ENCODE measurements at places on chromosomes 12 and 14.

- DNase-seq: no peak
These were observed 65.2 kb downstream of the PPP2R5E start for GRCh38 chr14:63478010-63478409.

DNA sequence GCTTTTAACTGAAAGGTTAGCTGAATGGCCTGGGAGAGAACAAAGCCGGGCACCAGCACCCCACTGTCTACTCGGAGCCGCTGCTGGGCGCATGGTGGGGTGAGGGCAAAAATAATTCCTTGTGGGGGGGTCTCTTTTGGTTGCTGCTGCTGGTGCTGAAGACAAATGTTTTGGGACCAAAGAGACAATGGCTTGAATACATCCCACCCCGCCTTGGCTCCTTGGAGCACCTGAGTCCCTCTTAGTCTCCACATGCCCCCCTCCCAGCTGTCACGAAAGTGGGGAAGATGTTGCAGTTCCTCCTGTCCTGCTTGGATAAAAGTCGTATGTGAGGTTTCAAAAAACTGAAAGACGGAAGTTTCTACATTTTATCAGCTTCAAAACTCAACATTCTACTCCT lies 85.0 kb downstream of the PIWIL1 start:
- DNase-seq: no peak

DNA sequence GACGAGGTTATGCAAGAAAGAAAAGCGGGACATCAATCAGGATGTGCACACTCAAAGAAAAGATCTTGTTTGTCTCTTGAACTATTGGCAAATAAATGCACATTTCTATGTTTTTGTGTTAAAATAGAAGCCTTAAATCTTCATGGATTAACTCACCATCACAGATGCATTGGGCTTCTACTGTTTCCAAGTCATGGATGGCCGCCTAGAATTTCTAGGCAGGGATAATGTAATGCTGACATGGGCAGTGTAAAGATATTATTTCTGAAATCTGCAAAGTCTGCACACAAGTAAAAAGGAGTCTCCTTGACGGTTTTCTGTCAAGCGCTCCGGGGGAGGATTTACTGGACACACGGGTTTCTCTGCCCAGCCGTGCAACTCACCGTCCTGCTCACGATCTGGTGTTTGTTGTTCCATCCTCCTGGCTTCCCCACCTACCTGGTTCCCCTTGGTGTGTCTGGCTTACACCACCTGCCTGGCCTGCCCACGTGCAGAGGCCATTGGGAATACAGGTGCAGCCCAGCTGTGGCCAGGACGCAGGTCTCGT lies 103.3 kb upstream of the FZD10 start:
- no peak for DNase-seq

DNA sequence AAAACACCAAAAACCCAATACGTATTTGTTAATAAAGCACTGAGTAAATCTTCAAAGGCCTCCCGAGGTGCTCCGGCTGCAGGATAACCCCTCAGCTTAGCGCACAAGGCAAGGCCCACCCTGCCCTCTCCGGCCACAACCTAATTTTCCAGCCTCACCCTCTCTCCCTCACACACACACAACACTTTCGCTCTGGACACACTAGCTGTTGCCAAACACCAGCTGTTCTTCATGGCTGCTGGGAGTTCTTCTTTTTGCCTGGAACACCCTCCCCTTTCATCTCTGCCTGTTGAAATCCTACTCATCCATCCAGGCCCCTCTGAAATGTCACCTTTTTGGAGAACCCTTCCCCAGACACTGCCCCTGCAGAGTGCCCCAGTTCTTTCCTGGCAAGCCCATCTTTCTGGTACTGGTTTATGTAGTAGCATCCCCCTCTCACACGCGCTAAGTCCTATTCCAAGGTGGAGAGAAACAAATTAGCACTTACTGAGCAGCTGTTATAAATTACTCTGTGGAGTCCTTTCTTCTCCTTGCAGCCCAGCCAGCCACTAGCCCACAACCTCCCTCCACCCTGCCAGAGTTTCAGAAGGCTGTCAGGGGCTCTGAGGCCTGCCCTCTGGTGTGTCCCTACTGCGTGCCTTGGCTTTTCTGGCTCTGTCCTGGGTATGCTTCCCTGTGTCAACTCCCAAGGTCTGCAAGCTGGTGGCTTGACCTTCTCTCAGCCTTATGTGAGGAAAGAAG lies 805 bp upstream of the CRACR2A start:
- DNase-seq: no peak

DNA sequence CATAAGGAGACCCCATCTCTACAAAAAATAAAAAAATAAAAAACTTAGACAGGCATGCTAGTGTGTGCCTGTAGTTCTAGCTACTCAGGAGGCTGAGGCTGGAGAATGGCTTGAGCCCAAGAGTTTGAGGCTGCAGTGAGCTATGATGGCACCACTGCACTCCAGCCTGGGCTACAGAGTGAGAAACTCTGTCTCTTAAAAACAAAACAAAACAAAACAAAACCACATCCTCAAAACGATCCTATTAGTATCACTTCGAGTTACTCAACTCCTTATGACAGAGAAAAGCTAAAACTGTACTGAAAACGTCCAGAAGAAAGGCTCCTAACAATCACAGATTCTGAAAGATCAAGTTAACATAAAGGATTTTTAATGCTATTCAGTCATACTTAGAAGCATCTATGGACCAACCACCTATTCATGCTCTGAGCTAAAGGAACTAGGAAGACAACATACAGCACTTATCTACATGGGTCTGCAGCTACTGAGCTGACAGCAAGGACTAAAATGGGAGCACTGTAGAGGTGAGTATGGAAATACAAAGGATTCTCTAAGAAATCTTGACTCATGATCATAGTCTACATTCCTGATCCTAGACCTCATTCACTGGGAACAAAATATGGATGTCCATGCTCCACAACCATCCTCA lies 75.3 kb upstream of the DUSP6 start:
- no peak for DNase-seq

- no peak for DNase-seq
These were observed 66.4 kb downstream of the PTHLH start for GRCh38 chr12:27906127-27906500.

GRCh38 chr14:33617154-33617553 lies 333.7 kb downstream of the EGLN3 start:
- no peak for DNase-seq

- peak; percentile 86 for DNase-seq
These were observed 9.6 kb upstream of the RPAP3 start for GRCh38 chr12:47715393-47715876.

GRCh38 chr12:124388679-124389137 lies 93.8 kb downstream of the RFLNA start:
- peak; percentile 95 for DNase-seq

DNA sequence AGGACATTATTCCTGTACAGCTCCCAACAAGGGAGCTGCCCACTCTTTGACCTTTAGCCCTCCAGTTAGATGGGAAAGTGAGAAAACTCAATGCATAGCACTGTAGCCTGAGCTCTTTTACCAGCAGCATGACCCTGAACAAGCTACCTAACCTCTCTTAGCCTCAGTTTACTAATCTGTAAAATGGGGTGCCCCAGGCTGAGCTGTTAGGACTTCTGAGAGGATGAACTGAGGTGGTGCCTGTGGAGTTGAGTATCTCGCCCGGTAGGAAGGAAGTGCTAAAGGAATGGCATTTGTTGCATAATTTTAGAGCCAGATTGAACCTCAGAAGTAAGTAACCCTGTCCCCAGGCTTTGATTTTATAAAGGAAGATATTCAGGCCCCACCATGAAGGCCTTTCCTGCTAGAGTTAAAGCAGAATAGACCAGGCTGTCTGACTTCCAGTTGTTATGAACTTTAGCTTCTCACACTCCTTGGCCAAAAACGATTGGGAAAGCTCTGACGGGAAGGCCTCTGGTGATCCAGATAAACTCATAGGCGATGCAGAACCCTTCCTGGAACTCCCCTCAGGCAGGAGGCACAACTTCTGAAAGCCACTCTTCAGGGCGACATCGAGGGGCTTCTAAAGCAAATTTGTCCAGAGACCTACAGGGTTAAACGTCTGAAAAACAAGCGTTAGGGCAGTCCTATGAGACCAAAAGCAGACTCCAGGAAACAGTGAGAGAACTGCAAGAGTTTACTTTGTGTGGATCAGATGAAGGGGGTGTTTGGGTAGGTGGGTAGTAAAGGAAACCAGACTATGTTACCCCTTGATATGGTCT lies 2.5 kb upstream of the SERPINA10 start:
- no peak for DNase-seq

DNA sequence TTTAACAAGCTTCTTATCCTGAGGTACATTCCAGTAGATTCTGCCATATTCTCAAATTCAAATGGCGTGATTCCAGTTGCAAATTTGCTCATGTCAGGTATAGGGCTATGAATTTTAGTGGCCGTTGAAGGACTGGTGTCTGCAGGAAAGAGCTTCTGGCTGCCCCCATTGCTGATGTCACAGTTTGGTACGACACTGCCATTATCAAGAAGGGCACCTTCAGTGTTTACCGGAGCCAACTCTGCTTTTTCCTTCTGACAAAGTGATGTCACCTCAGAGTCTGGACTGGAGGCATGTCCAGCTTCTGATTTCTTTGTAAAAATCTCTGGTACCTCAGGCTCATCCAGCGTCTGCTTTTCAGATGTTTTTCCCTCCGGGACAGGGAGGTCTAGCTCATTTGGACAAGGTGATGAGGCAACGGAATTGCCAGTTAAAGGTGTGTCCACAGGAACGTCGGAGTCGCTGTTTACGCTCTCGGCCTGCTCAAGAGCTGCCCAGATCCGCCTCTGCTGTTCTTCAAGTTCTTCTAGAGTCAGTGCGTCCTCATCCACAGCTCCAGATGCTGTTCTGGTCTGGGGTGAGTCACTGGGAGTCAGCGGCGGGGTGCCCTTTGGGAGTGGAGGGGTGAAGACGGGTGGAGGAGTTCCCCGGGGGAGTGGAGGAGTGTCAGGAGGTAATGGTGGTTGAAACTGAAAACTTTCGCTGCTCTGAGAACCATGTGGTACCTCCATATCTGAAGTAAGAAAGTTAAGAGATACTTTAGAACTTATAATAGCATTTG lies 27.0 kb downstream of the ZCCHC8 start:
- DNase-seq: no peak

DNA sequence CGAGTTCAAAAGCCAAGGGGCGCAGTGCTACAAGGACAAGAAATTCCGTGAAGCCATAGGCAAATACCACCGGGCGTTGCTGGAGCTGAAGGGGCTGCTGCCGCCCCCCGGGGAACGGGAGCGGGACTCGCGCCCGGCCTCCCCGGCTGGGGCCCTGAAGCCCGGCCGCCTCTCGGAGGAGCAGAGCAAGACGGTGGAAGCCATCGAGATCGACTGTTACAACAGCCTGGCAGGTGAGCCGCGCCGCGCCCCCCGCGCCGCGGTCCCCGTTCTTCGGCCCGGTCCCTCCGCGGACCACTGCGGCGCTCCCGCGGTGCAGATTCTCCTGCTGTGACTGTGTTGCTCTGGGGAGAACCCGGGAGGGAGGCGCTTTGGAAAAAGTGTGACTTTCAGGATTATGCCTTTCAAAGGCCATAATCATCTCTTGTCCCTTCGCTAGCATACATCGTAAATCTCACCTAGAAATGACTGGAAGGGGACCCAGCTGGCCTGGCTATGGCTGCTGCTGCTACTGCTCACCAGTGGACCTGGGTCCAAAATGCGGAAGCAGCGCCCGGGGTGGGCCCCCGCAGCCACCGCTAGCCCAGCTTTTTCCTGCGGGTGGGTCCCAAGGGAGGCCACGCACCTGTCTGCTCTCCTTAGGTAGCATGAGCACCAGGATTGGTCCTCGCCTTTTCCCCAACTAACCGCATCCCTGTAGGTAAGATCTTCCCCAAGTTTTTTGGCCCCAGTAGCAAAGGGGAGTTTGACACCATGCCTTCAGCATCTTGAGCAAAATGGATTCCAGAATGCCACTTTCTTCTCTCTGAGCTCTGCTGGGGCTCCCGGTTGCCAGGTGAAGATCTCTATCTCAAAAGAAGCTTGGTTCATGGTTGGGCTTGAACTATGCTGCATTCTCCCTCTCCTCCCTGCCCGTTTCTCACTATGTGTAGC lies 853 bp downstream of the TTC9 start:
- DNase-seq: no peak

DNA sequence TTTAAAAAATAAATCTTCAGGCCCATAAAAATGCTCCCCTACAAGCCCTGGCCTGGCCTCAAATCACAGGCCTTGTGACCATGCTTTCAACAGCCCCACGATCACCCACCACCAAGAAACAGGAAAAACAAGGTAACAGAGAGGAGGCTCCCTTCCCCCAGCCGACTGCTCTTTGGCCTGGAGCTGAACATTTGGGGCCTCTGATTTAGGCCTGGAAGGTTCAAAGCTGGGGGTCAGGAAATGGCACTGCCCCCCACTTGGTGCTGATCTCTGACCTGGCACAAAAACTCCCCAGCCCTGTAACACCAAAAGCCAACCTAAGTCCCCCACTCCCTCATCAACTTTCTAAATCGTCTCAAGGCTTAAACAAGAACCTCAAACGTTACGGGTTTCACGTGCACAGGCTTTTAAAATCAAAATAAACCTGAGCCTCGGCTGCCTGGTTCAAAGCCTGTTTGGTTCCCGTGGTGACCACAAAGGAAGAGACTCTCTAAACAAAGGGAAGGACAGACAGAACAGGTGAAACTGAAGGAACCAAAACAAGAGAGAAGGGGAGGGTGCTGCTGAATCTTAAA lies 9.0 kb downstream of the ACTN1 start:
- DNase-seq: no peak

DNA sequence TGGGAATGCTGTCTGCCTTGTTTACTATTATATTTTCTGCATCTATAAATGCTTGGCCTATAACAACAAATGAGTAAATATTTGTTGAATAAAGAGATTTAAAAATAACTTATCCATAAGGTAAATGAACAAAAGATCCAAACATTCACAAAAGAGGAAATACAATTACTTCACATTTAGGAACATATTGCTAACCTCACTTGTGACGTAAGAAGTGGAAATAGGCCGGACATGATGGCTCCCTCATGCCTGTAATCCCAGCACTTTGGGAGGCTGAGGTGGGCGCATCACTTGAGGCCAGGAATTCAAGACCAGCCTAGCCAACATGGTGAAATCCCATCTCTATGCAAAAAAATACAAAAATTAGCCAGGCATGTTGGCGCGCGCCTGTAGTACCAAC lies 25.7 kb upstream of the CKAP4 start:
- no peak for DNase-seq

DNA sequence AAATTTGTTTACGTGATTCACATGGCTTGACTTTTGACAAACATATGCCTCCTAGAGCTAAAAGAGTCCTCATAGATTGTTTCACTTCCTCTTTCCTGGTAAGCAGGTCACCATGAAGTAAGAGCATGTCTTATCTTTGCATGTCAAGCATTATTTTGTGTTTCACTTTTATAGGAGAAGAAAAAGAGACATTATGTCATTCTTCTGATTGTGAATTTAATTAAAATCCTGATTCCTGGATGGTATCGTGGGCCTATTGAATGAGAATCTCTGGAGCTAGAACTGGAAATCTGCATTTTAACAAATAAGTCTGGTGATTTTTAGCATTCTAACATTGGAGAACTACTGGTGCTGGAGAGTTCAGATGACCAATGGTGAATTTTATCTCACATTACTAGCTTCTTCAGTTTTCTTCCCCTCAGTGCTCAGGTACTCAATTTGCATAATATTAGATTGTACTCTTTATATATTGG lies 218.6 kb upstream of the ATP2B1 start:
- no peak for DNase-seq

DNA sequence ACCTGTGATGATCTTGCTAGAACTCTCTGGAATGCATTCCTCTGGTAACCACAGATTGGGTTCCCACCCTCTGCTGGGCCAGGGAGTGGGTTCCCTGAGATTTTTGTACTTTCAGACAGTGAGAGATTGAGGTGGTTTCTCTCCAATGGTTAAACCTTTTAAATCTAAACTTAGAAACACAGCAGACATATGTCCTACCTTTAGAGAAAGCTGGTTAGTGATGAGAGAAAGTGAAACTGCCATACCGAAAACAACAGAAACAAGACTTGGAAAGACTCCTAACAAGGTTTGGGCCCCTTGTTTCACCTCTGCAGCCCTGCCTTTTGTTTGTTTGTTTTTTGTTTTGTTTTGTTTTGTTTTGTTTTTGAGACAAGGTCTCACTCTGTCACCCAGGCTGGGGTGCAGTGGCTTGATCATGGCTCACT lies 9.7 kb upstream of the SGPP1 start:
- DNase-seq: no peak
